BJ (cell line): ENCODE measurements at places on chromosomes 3 and 15. TPM values are rescaled to one million over a fixed set of nuclear protein-coding genes. Genes with fewer than 3 reads are reported as not detected.

Gene LRRIQ4
- polyA plus RNA-seq = not detected in 2 replicates

Gene ANKUB1
- not detected in 2 replicates for polyA plus RNA-seq

Gene PPP1R14D
- polyA plus RNA-seq = not detected in 2 replicates

Gene SPINT1
- 0.22 and 1.1 TPM in 2 replicates for polyA plus RNA-seq

Gene GOLGA6L4
- polyA plus RNA-seq = 0.67 and 0.92 TPM in 2 replicates

Gene STRC
- polyA plus RNA-seq = not detected in 2 replicates

Gene CFAP92
- polyA plus RNA-seq = not detected in 2 replicates

Gene C3orf49
- polyA plus RNA-seq = not detected in 2 replicates

Gene BCHE
- not detected in 2 replicates for polyA plus RNA-seq

Gene MEIS2
- 44.4 and 54.1 TPM in 2 replicates for polyA plus RNA-seq

Gene CLDN16
- polyA plus RNA-seq = not detected in 2 replicates

Gene CDC25A
- polyA plus RNA-seq = 1.9 and 2.7 TPM in 2 replicates

Gene CPNE9
- polyA plus RNA-seq = not detected in 2 replicates

Gene TYRO3
- polyA plus RNA-seq = 13.5 and 18.8 TPM in 2 replicates

Gene ARL13B
- 4.6 and 5.3 TPM in 2 replicates for polyA plus RNA-seq

Gene PLS1
- 0.23 and 0.58 TPM in 2 replicates for polyA plus RNA-seq

Gene SCN11A
- polyA plus RNA-seq = 0.02 and 0.04 TPM in 2 replicates

Gene CCR3
- polyA plus RNA-seq = not detected in 2 replicates

Gene PARP6
- 69.7 and 73.4 TPM in 2 replicates for polyA plus RNA-seq

Gene FANCD2OS
- polyA plus RNA-seq = not detected in 2 replicates

Gene COPG1
- polyA plus RNA-seq = 181 and 220 TPM in 2 replicates

Gene ZNF385D
- 2.2 and 2.7 TPM in 2 replicates for polyA plus RNA-seq

Gene SNRPN
- polyA plus RNA-seq = 84.1 and 84.6 TPM in 2 replicates

Gene CRABP1
- not detected in 2 replicates for polyA plus RNA-seq

Gene POPDC2
- 1.9 and 2.3 TPM in 2 replicates for polyA plus RNA-seq

Gene TMIE
- 0.07 and 0.27 TPM in 2 replicates for polyA plus RNA-seq

Gene ARHGAP31
- polyA plus RNA-seq = 18.9 and 19.4 TPM in 2 replicates

Gene P2RY1
- polyA plus RNA-seq = not detected in 2 replicates

Gene TRPM1
- 0.18 and 0.44 TPM in 2 replicates for polyA plus RNA-seq

Gene RTP4
- 0.12 and 0.16 TPM in 2 replicates for polyA plus RNA-seq

Gene PLSCR2
- polyA plus RNA-seq = not detected in 2 replicates

Gene CHRNA5
- polyA plus RNA-seq = 1.1 and 1.9 TPM in 2 replicates

Gene UNC45A
- 69.8 and 93.8 TPM in 2 replicates for polyA plus RNA-seq

Gene C3orf70
- polyA plus RNA-seq = 3.3 and 3.9 TPM in 2 replicates

Gene SAMMSON
- polyA plus RNA-seq = not detected in 2 replicates

Gene ACAP2
- 12.5 and 28.7 TPM in 2 replicates for polyA plus RNA-seq

Gene RARB
- 7.8 and 10.1 TPM in 2 replicates for polyA plus RNA-seq

Gene TRANK1
- 9.7 and 11.3 TPM in 2 replicates for polyA plus RNA-seq

Gene RASGRP1
- polyA plus RNA-seq = 4.2 and 4.3 TPM in 2 replicates

Gene CCDC39
- polyA plus RNA-seq = not detected in 2 replicates

Gene FAM3D
- polyA plus RNA-seq = not detected in 2 replicates

Gene IGF2BP2
- polyA plus RNA-seq = 2.0 and 7.1 TPM in 2 replicates

Gene RLBP1
- not detected in 2 replicates for polyA plus RNA-seq

Gene WDR93
- 0.15 and 0.17 TPM in 2 replicates for polyA plus RNA-seq

Gene PIAS1
- 37.4 and 42.3 TPM in 2 replicates for polyA plus RNA-seq

Gene EXOSC7
- 45.4 and 50.6 TPM in 2 replicates for polyA plus RNA-seq

Gene ISLR
- polyA plus RNA-seq = 33.7 and 64.0 TPM in 2 replicates
